ENCODE measurements at places on chromosomes 7 and 10. TPM values are rescaled to one million over a fixed set of nuclear protein-coding genes. Genes with fewer than 3 reads are reported as not detected.

GRCh38 chr10:3203016-3203811 lies 30.6 kb upstream of the PITRM1 start:
- H3K4me3 ChIP-seq = no peak overlapping the region
- no peaks in the 10 kb centered on the region for H3K36me3 ChIP-seq
- 0 out of 2 replicates have a peak, but pooled peaks cover under 1% of the 10 kb centered on the region for H3K27me3 ChIP-seq

DNA sequence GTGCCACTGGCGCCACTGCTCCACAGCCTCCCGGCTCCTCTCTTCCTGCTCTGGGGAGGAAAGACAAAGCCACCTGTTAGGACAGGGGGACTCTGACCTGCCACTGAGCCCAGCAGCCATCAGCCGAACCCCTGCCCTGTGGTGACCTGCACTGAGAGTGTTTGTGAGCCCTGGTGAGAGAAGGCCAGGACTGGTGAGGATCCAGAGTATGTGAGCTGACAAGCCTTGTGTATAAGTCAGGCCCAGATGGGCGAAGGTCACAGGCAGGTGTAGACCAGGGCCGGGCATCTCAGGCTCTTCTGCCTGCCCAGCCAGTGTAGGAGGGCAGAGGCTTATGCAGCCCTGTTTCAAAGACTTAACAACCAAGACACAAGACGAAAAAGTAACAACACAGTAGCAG lies 12.0 kb downstream of the UCMA start:
- H3K4me1 ChIP-seq = no peaks in the 10 kb centered on the region
- H3K4me3 ChIP-seq = no peak overlapping the region
- no peaks in the 10 kb centered on the region for H3K27me3 ChIP-seq
- DNase-seq = no peak

GRCh38 chr7:101861218-101861775 lies 43.9 kb downstream of the CUX1 start:
- H3K4me1 ChIP-seq = peaks cover 15% of the 10 kb centered on the region
- H3K27me3 ChIP-seq = no peaks in the 10 kb centered on the region
- no peak overlapping the region for H3K4me3 ChIP-seq
- no peak for DNase-seq

DNA sequence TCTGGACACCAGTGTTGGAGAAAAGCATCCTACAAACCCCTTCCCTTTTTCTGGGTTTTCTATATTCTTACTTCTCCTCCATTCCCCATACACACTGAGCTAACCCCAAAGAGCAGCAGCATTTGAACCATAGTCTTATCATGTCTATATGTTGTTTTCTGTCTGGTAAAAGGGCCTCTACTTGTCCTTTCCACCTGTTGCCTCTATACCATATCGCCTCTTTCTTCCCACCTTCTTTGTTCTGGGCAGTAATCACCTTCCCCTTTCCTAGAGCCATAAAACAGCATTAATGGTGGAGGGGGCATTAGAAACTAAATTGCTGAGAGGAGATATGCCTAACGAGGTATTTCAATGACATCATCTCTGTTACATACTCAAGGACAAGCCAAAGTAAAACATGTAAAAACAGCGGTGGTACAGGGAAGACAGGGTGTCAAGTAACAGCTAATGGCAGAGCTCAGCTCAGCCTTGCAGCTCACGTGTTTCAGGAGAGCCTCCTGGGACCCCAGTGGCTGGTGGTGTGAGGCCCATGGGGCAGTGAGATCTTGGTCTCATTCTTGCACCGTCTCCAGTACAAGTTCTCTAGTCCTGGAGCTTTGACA lies 20.6 kb downstream of the NPY start:
- H3K4me1 ChIP-seq = no peaks in the 10 kb centered on the region
- H3K4me3 ChIP-seq = no peak overlapping the region
- no peak overlapping the region for H3K27ac ChIP-seq

DNA sequence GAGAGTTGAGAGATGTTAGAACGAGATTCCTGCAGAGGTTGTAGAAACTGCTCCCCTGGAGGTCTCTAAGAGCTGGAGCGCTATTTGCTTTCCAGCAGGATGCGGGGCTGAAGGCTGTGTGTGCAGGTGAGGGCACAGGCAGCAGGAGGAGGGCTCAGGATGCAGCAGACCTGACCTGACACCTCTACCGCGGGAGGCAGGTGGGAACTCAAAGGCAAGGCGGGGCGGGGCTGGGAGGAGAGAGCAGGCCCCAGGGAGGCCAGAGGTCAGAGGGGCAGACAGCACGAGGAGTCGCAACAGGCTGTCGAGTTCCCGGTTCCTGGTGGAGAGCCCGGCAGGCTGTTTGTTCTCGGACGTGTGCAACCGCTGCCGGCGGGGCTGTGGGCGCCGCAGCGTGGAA lies 7.9 kb upstream of the CRTAC1 start:
- peaks cover 58% of the 10 kb centered on the region for H3K27me3 ChIP-seq
- no peak overlapping the region for H3K4me3 ChIP-seq
- H3K27ac ChIP-seq = no peak overlapping the region

- no peak overlapping the region for H3K27ac ChIP-seq
- no peak for DNase-seq
- no peaks in the 10 kb centered on the region for H3K27me3 ChIP-seq
- no peaks in the 10 kb centered on the region for H3K36me3 ChIP-seq
- no peaks in the 10 kb centered on the region for H3K4me1 ChIP-seq
- no peak overlapping the region for H3K4me3 ChIP-seq
Measured at GRCh38 chr7:124077546-124077945, 44.7 kb upstream of the TMEM229A start.

GRCh38 chr10:100872034-100872791 lies 40.5 kb upstream of the SLF2 start:
- peak; percentile 92 for DNase-seq
- H3K36me3 ChIP-seq = no peaks in the 10 kb centered on the region
- no peak overlapping the region for H3K27ac ChIP-seq
- peaks cover 24% of the 10 kb centered on the region for H3K27me3 ChIP-seq
- no peak overlapping the region for H3K4me3 ChIP-seq

- no peaks in the 10 kb centered on the region for H3K36me3 ChIP-seq
- H3K27me3 ChIP-seq = no peaks in the 10 kb centered on the region
Measured at GRCh38 chr7:113158756-113159155, 40.4 kb upstream of the SMIM30 start.

DNA sequence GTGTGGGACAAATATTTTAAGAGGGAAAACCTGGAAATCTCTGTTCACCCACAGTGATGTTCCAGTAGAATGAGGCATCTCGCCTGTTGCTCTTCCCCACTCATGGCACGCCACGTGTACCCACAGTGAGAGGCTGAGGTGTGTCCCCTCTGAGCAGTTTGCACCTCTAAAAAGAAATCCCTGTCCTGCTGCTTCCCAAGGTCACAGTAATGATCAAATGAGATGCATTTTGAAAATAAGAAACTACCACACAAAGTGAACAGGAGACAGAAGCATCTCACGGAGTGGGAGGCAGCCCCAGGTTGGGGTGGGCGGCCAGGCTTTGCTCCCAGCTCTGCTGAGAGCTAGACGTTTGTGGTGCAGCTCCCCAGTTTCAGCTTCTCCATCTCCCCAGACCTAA lies 12.4 kb upstream of the ZNF777 start:
- H3K4me1 ChIP-seq = no peaks in the 10 kb centered on the region
- no peaks in the 10 kb centered on the region for H3K27me3 ChIP-seq
- no peak overlapping the region for H3K27ac ChIP-seq
- DNase-seq = no peak
- H3K4me3 ChIP-seq = no peak overlapping the region

DNA sequence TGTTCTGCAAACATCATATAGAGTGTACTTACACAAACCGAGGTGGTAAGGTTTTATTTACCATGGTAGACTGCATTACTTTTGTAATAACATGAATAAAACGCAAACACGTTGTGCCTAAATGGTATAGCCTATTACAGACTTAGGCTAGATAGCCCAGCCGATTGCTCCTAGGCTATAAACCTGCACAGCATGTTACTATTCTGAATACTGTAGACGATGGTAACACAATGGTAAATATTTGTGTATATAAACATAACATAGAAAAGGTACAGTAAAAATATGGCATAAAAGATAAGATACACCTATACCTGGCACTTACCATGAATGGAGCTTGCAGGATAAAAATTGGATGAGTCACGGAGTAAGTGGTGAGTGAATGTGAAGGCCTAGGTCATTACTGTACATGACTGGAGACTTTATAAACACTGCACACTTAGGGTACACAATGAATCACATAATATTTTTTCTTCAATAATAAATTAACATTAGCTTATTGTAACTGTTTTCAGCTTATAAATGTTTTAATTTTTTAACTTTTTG lies 16.3 kb downstream of the AKR1D1 start:
- no peak overlapping the region for H3K27ac ChIP-seq
- H3K4me3 ChIP-seq = no peak overlapping the region
- H3K36me3 ChIP-seq = no peaks in the 10 kb centered on the region
- no peak for DNase-seq
- no peaks in the 10 kb centered on the region for H3K4me1 ChIP-seq

GRCh38 chr10:35398908-35399307 lies 62.6 kb downstream of the CCNY start:
- peaks cover 29% of the 10 kb centered on the region for H3K4me1 ChIP-seq
- H3K36me3 ChIP-seq = no peaks in the 10 kb centered on the region
- no peaks in the 10 kb centered on the region for H3K27me3 ChIP-seq
- no peak overlapping the region for H3K27ac ChIP-seq

- no peak overlapping the region for H3K4me3 ChIP-seq
- H3K4me1 ChIP-seq = no peaks in the 10 kb centered on the region
- DNase-seq = no peak
- no peak overlapping the region for H3K27ac ChIP-seq
Measured at GRCh38 chr7:78542981-78543380, 744.4 kb downstream of the PHTF2 start.

Gene SPRN
- 0.23 TPM for polyA plus RNA-seq

Gene HOXA5
- polyA plus RNA-seq = not detected

Gene SMO
- 67.6 TPM for polyA plus RNA-seq

Gene ZNF12
- polyA plus RNA-seq = 5.0 TPM

Gene BAIAP2L1
- 24.7 TPM for polyA plus RNA-seq

All from H1 (cell line).